ENCODE measurements at places on chromosomes 11 and 22. TPM values are rescaled to one million over a fixed set of nuclear protein-coding genes. Genes with fewer than 3 reads are reported as not detected.

DNA sequence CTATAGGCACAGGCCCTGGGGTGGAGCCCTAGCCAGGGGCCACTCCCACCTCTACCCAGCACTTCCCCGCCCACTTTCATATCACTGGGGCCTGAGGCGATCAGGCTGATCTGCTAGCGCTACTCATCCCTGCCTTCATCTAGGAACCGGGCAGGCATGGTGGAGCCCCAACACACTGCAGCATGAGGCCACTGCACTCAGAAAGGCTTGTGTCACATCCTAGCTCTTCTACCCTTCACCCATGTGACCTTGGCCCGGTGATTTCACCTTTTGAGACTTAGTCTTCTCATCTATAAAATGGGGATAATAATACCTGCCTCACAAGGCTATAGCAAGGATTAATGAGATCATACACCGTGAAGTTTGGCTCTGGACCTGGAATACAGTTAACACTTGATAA is 18.1 kb upstream of the GDPD5 start:
- DNase-seq, result no peak

DNA sequence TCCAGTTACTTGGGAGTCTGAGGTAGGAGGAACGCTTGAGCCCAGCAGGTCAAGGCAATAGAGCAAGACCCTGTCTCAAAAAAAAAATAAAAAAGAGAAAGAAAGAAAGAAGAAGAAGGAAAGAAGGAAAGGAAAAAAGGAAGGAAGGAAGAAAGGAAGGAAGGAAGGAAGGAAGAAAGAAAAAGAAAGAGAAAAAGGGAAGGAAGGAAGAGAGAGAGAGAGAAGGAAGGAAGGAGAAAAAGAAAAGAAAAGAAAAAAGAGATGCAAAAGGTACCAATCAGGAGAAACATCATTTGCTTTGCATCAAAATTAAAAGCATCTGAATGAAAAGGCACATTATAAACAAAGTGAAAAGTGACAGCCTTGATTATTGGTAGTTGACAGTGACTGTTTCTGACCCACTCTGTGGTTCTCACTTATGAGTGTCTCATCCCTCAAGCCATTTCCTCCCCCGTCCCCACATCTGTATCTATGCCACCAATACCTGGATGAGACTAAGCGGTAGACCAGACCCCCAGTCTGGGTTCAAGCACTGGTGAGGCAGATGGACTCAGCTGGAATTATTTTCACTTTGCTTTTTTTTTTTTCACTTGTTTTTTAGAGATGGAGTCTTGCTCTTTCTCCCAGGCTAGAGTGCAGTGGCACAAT is 33.0 kb upstream of the XBP1 start:
- DNase-seq, result no peak

DNA sequence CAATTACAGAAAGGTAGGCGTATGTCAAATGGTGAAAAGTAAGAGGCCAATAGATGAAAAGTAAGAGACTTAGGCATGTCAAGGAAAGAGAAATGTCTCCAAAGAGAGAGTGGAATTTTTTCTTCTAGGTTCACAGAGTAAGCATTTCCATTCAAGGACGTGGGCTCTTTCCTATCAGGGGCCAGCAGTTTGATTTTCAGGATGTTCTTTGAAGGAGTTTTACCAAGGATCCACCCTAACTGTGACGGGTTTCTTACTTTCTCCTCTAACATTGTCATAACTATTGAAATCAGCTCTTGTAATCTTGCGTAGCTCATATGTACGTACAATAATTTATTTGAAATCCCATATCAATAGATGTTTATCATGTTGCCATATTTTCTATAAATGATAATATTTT is 2112.2 kb upstream of the RAG2 start:
- no peak for DNase-seq

DNA sequence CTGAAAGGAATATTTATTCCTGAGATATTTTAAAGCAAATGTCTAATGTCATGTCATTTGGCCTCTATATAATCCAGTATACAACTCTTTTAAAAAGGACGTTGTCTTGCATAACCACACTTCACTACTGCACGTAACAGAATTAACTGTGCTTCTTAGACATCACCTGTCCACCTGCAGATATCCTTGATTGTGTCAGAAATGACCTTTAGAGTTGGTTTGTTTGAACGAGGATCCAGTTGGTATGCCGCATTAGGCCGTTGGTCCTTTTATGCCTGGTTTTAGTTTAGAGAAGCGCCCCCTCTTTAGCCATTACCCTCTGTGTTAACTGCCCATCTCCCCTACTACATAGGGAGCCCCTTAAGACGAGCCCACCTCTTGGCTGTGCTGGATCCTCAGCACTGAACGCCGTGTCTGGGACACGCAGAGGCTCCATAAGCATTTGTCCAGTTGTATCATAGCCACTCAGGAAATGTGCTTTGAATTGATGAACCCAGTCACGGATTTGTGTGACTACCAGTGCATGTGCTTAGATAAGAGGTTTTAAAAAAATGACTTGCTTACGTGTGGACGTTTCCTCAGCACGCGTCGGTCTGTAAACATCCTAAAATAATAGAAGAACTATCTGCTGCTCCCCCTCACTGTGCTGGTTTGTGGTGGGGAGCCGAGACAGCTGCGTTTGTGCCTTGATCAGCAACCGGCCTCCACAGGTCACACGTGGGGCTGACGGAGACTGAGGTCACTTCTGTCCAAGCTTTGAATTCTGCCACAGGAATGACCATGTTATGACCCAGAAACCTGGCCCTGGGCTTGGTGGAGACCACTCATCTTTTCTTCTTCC is 4.0 kb downstream of the MICAL2 start:
- no peak for DNase-seq

DNA sequence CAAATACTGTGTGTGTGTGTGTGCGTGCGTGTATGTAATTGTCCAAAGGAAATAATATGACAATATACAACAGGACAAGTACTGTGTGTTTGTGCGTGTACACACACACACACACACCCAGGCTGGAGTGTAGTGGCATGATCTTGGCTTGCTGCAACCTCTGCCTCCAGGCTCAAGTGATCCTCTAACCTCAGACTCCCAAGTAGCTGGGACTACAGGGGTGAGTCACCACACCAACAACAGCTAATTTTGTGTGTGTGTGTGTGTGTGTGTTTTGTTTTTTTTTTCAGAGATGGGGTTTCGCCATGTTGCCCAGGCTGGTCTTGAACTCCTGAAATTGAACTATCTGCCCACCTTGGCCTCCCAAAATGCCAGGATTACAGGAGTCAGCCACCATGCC is 61.5 kb downstream of the NUP98 start:
- no peak for DNase-seq

Gene CATSPER1
- not detected for polyA plus RNA-seq

Gene TRIM51
- polyA plus RNA-seq, result not detected

Gene RTN4RL2
- 0.28 TPM for polyA plus RNA-seq

Gene OR8G1
- polyA plus RNA-seq, result not detected

Gene KRTAP5-9
- polyA plus RNA-seq, result not detected

Gene CCDC87
- not detected for polyA plus RNA-seq
